SHP77 treated with DMSO at 0.1 percent for 48 hours (cell line): ENCODE measurements at places on chromosomes 1 and 21.

- no peak for DNase-seq
Observed at GRCh38 chr1:8363186-8363766, 45.4 kb downstream of the SLC45A1 start.

- no peak for DNase-seq
Observed at GRCh38 chr1:15029786-15030185, 123.8 kb upstream of the TMEM51 start.

- no peak for DNase-seq
Observed at GRCh38 chr21:33897739-33898138, 17.9 kb downstream of the ATP5PO start.

DNA sequence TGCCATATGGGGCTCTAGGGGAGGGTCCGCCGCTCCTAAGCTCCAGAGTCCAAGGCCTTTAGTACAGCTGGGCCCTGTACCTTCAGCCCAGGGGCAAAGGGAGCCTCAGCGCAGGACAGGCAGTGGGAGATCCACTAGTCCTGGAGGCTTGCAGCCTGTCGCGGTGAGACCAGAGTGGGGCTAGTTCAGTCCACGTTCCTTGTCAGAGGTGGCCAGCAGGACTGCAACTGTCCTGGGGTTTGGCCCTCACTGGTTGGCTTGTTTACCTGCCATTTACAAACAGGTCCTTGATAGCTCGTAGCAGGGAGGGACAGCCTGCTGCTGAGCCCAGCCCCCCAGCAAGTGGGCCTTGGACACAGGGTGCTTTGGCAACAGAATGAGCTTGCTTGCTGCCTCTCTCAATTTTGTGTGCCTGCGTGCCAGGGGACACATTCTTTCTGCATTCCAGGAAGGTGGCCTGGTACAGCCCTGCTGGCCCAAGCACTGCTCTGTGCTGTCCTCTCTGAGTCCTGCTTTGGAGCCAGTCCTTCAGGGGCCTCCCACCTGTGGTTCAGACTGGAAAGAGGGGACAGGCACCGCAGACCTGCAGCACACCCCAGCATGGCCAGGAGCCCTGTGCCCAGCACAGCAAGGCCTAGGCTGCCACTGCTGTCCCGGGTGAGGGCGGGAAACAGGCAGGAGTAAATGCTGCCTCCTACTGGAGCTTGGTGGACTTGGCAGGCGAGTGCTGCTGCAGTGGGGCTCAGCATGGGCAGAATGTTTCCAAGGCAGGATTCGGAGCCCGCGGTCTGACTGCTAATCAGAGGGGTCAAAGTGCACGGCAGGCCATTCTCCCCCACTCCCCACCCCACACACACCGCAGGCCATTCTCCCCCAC is 15.2 kb downstream of the H6PD start:
- peak; percentile 70 for DNase-seq

DNA sequence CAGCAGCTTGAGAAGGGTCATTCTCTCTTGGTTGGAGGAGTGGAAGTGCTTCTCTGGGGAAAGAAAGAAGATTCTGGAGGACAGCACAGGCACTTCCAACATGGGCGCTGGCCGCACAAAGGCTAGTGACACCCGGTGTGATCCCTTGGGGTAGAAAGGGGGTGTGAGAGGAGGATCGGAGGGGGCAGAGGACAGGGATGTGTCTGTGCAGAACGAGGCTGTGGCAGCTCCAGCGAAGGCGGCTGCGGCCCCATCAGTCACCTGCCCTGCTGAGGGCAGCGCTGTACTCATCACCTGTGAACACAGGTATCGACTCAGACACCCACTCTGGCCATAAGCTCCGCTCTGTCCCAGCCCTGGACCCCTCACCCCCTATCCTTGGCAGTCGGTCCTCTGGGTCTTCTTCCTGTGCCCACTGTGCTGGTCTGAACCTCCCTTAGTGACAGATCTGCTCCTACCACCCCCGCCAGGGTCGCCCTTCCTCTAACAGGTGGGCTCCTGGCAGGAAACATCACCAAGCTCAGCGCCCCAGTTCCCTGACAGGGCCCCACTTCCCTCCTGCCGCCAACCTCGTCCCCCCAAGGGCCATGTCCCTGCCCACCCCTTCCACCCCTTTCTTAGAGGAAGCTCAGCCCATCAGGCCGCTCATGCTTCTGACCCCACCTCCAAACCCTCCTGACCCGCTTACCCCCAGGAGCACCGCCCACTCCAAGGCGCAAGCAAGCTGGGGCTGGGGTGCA is 20.1 kb downstream of the TP73 start:
- no peak for DNase-seq

DNA sequence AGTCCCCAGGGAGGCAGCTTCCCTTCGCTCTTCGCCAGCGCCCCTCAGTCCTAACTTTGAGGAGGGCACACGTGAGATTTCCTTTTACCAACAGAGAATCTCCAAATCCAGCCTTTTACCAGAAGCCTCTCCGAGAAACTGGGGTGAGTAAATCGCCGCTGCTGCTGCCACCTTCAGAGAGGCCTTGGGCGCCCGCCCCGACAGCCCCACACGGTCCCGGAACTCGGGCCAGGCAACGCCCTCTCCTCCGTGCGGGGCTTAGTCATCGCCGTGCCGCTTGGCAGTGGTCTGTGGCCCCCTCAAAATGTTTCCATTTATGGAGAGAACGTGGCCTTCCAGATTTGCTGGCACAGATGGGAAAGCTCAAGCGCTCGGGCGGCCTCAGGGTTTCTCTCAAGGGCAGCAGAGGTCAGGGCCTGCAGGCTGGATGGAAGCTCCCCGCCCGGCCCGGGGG is 41.4 kb upstream of the COL6A2 start:
- no peak for DNase-seq

GRCh38 chr1:56024155-56024554 is 555.2 kb downstream of the PLPP3 start:
- no peak for DNase-seq

DNA sequence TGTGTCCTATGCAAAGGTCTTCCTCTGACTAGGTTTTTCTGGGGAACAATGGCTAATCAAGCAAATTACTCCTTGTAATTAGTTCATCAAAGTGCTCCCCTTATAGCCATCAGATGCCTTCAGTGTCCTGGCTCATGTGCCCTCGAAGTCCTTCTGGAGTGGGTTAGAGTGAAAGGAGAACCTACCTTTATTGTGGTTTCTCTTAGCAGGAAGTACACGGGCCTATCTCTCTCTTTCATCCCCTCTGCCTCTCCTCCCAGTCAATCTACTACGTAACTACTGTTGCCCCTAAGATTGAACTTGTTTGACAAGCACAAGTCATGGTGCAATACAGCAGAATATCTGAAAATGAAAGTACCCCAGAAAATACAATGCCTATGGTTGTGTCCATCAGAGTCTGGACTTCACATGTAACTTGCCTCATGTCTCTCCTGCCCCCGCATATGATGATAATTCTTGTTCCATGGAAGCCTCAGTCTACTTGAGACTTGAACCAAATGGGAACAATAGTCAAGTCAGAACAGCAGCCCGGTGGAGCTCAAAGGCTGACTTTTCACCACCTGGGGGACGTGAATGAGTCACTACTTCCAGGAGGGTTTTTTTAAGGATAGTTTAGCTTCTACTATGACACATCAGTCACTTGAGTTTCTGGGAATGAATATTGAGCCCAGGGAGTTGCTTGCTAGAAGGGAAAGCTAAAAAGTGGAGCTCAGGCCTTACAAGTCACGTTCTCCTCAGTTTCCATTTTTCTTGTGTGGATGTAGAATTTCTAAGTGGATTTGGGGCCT is 243.6 kb downstream of the TNR start:
- no peak for DNase-seq

GRCh38 chr1:6531996-6532395 is 22.3 kb downstream of the NOL9 start:
- DNase-seq: no peak

DNA sequence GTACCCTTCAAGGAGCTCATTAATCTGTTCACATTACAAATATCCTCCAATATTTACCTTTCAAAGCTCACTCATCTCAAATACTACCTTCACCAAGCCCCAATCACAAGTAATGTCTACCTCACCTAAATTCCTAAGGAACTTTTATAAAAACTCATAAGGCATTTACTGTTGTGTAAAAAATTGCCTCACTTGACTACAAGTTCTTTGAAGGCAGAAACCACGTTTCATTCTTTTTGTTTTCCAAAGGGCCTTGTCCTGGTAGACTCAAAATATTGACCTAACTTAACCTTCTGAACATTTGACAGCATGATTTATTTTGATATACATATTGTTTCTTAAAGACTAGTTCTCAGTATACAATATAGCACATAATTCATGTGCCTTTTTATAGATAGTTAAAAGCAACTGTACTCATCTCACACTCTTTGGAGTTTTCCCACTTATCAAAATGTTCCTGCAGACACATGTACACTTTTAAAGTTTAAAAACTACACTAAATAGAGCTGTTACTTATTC is 2.5 kb downstream of the USP33 start:
- DNase-seq: no peak

DNA sequence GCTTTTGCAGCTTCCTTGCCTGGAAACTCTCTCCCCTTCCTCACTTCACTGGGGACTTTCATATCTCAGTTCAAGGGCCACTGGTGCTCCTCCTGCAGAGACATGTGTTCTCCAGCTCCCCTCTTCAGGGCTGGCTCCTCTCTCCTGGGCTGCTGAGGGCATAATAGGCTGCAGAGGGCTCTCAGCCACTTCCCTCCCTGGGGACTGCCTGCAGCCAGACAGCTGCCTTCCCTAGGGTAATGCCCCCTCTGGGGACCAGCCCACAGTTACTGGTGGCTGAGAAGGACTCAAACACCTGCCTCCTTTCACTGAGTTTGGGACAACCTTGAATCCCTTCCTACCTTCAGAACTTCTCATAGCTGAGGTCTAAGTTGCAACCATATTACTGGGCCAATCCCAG is 104.8 kb upstream of the POU3F1 start:
- DNase-seq: no peak

- no peak for DNase-seq
Observed at GRCh38 chr1:243849421-243850201, 432 bp downstream of the AKT3 start.

DNA sequence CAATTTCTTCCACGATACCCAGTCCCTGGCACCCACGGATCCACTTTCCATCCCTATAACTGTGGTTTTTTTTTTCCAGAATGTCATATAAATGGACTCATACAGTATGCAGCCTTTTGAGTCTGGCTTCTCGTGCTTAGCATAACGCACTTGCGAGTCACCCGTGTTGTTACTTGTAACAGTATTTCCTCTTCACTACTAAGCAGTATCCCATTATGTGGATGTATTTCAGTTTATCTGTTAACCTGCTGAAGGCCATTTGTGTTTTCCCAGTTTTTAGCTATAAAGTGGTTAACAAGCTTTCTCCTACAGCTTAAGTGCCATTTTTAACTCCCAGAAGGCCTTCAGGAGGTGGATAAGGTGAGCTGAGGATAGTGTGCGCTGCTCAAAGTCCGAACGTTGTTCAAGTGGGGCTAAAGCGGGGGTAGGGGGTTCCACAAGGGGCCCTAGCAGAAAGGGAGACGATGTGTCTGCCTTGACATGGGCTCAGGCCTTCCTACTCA is 829 bp downstream of the ADAR start:
- DNase-seq: peak; percentile 49

DNA sequence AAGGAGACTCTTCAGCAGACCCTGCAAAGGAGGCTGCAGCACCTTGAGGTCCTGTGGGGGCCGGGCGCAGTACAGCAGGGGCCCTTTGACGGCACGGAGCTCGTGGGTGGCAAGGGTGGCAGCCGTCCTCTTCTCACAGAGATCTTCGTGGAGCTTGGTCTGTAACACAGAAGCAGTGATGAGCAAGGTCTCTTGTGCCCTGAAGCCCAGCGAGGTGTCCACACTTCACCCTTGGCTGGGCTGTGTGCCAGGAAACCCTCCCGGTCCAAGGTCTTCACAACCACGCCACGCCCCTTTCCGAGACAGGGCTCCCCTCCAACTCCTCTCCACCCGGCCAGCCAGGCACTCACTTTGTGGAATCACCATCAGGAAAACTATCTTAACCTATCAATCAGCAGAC is 11.3 kb downstream of the LRRC47 start:
- DNase-seq: no peak

GRCh38 chr1:67846538-67846937 is 13.3 kb upstream of the GNG12 start:
- no peak for DNase-seq

DNA sequence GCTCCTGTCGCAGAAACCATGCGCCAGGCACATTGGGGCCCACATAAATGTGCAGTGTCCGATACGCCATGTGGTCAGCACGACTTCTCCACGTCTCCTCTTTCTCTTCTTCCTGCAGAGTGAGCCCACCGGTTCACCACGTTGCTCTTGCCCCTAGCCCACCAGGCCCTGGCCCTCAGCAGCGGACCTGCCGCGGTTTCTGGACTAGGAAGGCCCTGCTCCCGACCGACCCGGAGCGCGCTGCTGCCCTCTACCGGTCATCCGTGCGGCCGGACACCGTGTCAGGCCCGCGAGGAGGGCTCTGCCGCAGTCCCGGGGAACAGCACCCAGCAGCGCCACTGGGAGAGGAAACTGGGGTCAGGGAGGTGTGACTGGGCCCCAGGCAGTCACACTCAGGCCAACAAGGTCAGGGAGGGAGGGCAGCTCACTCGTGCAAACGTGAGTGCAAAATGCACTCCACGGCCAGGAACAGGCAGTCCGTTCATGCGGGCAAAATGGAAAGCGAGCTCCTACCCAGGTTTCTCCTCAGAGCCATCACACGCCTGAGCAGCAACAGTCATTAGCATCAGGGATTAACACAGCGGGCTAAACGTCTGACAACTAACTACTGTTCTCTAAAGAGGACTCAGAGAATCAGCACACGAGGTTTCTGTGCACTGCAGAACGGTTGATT is 13.7 kb downstream of the TLR5 start:
- DNase-seq: peak; percentile 33

- no peak for DNase-seq
Observed at GRCh38 chr1:218380125-218380977, 35.2 kb downstream of the TGFB2 start.

DNA sequence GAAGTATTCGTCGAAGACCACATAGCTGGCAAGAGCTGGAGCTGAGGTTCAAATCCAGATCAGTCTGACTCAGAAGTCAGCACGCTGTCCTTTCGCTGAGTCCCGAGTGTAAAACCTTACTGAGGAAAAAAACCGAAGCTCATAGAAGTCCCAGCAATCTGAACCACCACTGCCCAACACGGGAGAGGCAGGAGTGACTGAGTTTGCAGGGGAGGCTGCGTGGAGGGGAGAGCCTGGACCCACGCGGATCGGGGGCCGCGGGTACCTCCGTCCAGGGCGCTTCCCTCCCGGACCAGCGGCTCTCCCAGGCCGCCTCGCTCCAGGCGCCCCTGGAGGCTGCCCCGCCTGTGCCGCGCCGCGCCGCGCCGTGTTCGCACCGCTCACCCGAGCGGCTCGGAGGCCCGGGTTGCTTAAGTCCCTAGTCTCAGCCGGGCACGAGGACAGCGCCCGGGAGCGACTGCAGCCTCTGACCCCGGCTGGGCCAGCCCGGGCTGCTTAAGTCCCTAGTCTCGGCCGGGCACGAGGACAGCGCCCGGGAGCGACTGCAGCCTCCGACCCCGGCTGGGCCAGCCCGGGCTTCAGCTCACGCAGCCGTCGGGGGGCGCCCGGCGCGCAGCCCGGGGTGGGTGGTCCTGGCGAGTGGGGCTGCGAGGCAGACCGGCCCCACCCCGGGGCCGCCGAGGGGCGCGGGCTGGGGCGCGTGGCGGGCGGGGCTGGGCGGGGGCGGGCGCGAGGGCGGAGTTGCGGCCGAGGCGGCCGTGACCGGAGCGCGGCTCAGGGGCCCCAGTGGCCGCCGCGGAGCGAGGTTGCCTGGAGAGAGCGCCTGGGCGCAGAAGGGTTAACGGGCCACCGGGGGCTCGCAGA is at the start of gene ADAMTSL4:
Gene ADAMTSL4, plus strand, starts transcription at position 777 of the 864 bp plus-strand sequence. CDS start 2,881 bp downstream, outside the sequence.
- peak; percentile 64 for DNase-seq
